ENCODE measurements at places on chromosomes 4 and X. TPM values are rescaled to one million over a fixed set of nuclear protein-coding genes. Genes with fewer than 3 reads are reported as not detected.

SPIN2A gene
- total RNA-seq = 0.18 TPM

GRCh38 chr4:151993521-151993920 is 232.7 kb upstream of the GATB start:
- no peak for DNase-seq

- DNase-seq = no peak
These were observed 415.5 kb upstream of the FAT1 start for GRCh38 chr4:187139141-187139540.

TMSB15B gene
- total RNA-seq = 7.9 TPM

- no peak for DNase-seq
These were observed 4.0 kb upstream of the NKX3-2 start for GRCh38 chr4:13548059-13548983.

SRD5A3 gene
- 6.8 TPM for total RNA-seq

GRCh38 chr4:121479808-121480207 is 99.0 kb upstream of the QRFPR start:
- DNase-seq = no peak

GRCh38 chrX:150293311-150294013 is 69.7 kb upstream of the MAMLD1 start:
- no peak for DNase-seq

MAGEC2 gene
- total RNA-seq = not detected

- DNase-seq = no peak
These were observed 6.3 kb downstream of the CPLX1 start for GRCh38 chr4:819401-820229.

DNA sequence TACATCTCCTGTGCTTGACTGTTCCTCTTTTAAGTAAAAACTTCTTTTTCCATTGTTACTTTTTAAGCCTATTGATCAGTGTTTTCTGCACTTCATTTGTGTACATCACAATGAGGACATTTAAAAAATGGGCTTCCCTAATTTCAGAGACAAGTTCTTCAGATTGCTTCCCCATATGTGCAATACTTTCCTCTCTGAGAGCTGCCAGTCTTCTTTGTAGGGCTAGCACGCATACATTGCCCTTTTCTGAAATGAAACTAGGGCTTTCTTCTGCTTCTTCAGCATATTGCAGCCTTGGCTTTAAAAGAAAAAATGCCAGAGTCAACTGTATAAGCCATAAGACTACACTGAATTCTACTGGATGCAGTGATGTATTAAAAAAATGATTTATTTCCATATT is 37.8 kb downstream of the FAT4 start:
- DNase-seq = no peak

DNA sequence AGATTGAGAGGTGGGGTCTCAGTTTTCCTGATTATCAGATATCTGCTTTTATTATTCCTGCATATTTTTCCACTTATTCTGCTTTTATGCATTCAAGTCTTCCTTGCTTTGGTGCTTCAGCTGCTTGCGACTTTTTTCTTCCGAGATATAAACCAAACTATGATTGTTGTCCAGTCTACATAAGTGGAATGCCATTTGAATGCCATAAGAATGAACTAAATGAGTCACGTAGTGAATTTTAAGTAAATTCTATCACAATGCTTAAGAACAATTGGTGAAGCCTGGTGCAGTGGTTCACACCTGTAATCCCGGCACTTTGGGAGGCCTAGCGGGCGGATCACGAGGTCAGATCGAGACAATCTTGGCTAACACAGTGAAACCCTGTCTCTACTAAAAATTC is 189.1 kb downstream of the PCDH18 start:
- DNase-seq = peak; percentile 66

UGT2B7 gene
- not detected for total RNA-seq

Data from IMR-90 (cell line).